IPS DF 19.7 (cell line): ENCODE measurements at places on chromosomes 16 and 17.

DNA sequence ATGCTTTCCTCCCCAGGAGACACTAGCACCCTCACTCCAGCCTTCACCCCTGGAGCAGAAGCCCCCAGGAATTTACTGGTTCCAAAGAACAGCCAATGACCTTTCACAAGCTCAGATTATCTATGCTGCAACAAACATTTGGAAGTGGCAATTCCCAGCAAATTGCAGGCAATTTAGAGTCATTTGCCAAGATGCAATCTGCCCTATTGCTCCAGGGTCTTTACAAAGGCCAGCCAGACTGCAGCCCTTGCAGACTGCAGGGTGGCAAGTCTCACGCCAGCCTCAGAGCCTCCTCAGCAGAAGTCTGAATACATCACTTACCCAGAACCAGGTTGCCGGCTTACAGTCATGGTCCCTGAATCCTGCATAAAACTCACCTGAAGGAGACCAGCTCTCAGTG, 21.8 kb downstream of the AXIN1 start:
- DNase-seq, result no peak

- no peak for DNase-seq
Observed at GRCh38 chr17:74918906-74919305, 4.1 kb downstream of the USH1G start.

DNA sequence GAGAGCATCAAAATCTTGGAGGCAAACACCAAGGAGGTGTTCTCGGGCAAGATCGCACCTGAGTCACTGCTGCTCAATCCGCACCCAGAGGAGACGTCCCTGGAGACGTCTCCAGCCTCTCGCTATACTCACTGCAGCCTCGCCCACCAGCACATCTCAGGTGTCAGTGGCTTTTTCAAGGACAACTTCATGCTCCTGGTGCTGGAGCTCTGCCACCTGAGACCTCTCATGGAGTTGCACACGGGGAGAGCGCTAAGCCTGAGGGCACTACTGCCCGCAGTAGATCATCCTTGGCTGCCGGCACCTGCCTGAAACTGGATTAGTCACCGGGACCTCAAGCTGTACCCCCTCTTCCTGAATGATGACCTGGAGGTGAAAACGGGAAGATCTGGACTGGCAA, 2.6 kb upstream of the MBTPS1 start:
- DNase-seq, result no peak

- DNase-seq, result no peak
Observed at GRCh38 chr16:50293994-50294855, 27.9 kb downstream of the ADCY7 start.

DNA sequence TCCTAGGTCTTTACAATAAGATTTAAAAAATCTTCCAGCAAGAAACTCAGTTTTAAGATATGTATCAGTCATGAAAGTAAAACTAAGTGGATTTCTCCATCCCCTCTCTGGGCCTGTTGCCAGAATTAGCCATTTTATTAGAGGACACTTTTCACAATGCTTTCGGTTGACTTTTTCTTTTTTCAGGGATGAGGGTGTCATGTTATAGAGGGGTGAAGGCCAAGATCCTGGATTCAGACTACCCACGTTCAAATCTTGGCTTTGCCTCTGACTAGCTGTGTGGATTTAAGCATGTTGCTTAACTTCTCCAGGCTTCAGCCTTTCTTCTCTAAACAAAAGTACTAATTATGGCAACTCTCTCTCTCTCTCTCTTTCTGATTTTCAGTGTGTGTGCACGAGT, 111.7 kb upstream of the COX10 start:
- DNase-seq, result no peak

DNA sequence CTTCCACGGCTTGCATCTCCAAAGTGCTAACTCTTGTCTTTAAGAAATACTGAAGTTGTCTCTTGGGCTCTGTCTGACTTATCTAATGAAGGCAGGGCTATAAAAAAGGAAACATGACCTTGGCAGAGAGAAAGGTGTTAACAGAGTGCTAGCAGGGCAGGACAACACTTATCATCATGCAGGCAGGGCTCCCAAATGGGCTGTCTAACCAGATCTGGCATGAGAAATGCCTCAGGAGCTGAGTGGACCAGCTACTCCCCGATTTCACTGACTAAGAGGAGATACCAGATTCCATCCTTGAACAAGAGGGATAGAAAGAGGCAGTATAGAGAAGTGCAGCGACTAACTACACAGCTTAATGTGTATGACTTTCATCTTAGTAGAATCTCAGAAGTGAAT, 32.6 kb downstream of the PMP22 start:
- DNase-seq, result no peak

- DNase-seq, result no peak
Observed at GRCh38 chr16:14121872-14122271, 50.8 kb downstream of the MRTFB start.

DNA sequence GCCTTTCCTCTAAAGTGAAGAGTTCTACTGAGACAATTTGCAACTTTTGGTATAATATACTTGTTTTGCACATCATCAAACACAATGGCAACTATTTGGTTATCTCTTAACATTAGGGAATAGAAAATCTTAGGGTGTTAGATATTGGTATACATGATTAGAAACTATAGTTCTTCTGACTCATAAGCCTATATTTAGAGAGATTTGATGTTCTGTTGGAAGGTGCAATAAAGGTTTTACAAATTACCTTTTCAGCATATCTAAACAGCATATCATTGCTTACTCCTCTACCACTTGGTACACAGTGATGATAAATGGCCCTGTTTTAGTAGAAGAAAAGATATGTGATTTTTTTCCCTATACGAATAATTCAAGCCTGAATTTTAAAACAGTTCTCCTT, 6.2 kb downstream of the EVI2B start:
- no peak for DNase-seq

DNA sequence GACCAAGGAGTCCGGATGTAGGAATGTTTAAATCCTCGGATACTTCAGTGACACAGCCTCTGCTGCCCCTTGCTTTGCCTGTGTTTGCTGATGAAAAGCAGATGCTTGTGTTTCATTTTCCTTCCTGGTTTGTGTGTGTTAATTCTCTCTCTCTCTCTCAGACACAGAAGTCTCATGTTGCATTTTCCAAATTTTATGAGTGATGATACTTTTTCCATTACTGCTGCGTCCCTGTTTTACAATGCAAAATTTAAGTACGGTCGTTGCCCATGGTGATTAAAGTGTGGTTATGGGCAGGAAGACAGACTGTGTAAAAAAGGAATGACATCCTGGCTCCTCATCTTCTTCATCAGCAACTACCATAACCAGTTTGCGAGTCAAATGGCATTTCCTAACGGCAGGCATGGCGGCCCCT, 5.7 kb downstream of the RMI2 start:
- DNase-seq, result no peak

DNA sequence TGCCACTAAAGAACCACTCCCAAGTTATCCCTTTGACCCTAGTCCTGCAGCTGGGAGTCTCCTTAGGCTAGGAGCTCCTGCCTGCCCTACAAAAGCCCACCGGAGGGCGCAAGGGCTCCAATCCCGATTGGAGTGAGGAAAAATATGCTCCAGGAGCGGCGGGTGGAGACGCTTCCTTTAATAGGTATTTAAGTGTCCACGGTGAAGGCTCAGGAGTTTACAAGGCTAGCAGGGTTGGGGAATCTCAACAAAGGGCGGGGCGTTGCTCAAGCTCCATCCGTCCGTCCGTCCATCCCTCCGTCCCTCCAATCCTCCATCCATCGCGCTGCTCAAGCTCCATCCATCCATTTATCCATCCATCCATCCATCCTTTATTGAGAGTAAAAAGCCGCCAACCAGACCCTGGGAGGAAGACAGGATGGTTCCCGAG, 556 bp upstream of the SPNS1 start:
- no peak for DNase-seq

DNA sequence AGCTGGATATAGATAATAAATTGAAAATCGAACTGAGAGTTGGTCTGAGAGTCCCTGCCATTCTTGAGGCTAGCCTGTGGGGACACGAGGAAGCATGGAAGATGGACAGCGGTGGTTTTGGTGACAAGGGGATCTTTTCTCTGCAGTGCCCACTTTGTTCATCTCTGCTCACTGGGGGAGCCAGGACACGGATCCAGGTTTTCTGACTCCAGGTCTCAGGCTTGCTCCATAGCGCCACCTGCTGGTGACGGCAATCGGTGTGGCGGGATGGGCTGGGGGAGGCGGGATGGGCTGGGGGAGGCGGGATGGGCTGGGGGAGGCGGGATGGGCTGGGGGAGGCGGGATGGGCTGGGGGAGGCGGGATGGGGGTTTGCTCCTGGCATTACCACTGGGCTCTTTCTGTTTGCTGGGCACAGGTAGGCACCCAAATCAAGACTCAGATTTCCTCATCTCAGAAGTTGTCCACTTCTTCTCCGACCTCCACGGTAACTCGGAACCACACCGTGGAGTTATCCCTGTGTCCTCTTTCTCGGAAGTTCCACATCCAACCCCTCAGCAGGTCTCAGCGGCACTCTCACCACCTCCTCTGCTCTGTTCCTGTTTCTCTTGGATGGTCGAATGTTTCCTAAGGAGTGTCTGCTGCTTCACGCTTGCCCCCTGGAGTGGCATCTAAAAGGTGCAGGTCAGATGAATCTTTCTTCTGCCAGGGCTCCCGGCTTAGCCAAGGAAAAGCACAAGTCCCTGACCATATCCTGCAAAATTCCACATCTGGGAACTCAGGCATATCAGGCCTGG, 142.4 kb downstream of the CYLD start:
- DNase-seq, result no peak

- DNase-seq, result no peak
Observed at GRCh38 chr17:7989781-7990655, 12.4 kb upstream of the GUCY2D start.

DNA sequence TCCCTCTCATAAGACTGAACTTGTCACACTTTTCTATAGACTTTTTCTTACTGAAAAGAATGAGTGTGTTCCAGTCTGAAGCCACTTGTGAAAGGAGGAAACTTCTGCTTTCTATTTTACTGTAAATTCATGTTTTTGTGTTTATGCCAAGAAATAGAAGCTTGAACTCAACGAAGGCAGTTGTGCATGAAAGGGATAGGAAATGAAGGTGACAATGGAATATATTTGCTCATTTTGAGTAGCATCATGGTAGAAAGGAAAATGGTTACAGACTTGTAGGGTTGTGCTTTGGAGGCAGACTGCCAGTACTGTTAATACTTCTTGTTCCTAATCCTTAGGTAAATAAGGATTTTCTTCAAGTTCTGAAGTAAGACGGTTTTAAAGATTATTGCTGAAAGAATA, 8.1 kb downstream of the CLTC start:
- DNase-seq, result no peak

- DNase-seq, result no peak
Observed at GRCh38 chr17:20823905-20824304, 218.9 kb downstream of the USP22 start.

DNA sequence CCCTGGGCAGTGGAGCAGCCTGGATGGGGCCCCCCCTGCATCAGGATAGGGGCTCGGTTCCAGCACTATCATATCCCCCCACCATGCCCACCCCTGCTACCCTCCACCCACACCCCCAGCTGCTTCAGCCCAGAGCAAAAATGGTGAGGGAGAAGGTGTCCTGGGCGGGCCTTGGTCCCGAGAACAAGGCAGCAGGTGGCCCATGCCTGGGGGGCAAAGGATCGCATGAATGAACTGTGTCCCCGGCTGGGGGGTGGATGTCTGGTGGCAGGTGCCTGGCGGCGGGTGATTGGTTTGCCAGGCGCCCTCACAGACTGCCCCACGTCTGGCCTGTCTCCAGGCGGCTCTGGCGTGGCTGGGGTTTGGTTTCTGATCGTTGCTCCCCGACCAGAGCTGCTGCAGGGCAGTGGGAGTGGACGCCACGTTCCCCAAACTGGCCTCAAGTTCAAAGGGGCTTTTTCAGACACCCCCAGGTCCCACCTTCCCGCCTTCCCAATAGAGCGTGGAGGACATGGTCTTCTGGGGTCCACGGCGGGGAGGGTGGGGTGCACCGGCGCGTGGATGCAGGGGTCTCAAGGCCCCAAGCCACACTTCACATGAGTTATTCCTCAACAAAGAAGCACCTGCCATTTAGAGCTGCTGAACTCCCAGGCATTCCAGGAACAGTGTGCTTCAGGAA, 12.6 kb downstream of the UTS2R start:
- DNase-seq, result no peak

GRCh38 chr16:9033125-9033830, 58.2 kb upstream of the HAPSTR1 start:
- peak; percentile 80 for DNase-seq

GRCh38 chr16:27556471-27556870, 6.5 kb downstream of the KATNIP start:
- no peak for DNase-seq

DNA sequence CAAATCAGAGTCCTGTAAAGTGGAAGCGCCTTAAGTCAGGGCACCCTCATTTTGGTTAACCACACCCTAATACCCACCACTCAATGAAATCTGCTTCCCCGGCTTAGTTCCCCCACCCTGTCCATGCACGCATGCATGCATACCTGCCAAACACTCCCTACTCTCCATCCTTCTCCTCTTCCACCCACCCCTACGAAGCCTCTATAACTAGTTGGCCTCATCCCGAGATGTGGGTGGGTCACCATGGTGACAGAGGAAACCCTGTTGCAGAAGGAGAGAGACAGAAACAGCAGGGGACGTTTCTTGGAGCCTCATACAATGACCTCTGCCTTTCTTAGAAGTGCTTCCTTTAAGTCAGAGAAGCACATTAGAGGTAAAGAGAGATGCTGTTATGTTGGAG, 46.8 kb upstream of the DNAH9 start:
- DNase-seq, result no peak

- DNase-seq, result no peak
Observed at GRCh38 chr16:85014311-85014710, 3.0 kb upstream of the ZDHHC7 start.

GRCh38 chr17:54111576-54111975, 288.8 kb downstream of the KIF2B start:
- DNase-seq, result no peak

GRCh38 chr17:4609761-4610160, 25.4 kb downstream of the SMTNL2 start:
- no peak for DNase-seq

- DNase-seq, result no peak
Observed at GRCh38 chr17:37212179-37212578, 163.6 kb upstream of the C17orf78 start.

- peak; percentile 92 for DNase-seq
Observed at GRCh38 chr17:66777689-66778225, 57.2 kb upstream of the CACNG5 start.

- peak; percentile 38 for DNase-seq
Observed at GRCh38 chr17:71764505-71764904, 356.3 kb upstream of the SOX9 start.

DNA sequence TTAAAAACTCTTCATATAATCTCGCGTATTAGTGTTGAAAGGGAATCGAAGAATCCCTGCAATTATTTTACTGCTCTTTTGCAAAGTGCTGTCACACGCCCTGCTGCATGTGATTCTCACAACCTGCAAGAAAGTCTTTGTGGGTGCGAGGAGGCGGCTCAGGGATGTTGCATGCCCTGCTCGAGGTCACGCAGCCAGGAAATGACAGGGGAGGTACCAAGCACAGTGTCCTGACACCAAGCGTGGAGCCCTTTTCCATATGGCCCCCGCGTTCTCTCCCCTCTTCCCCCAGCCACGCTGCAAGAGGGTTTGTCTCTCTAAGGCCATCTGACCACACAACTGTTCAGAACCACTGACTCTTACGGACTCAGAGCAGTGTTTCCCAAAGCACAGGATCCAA, 37.6 kb downstream of the OR3A1 start:
- no peak for DNase-seq

- DNase-seq, result peak; percentile 54
Observed at GRCh38 chr17:17313350-17313991, 10.3 kb downstream of the NT5M start.
